ENCODE measurements at places on chromosomes 3 and 15.

GRCh38 chr15:62788224-62788623 lies 254.3 kb upstream of the TPM1 start:
- DNase-seq: no peak

GRCh38 chr3:127792541-127793292 lies 29.6 kb downstream of the MGLL start:
- DNase-seq: peak; percentile 87

GRCh38 chr3:118144919-118145318 lies 889.7 kb downstream of the IGSF11 start:
- no peak for DNase-seq

- DNase-seq: peak; percentile 68
Measured at GRCh38 chr15:63492541-63493077, 11.8 kb upstream of the USP3 start.

GRCh38 chr15:78197632-78198031 lies 36.7 kb downstream of the ACSBG1 start:
- no peak for DNase-seq

DNA sequence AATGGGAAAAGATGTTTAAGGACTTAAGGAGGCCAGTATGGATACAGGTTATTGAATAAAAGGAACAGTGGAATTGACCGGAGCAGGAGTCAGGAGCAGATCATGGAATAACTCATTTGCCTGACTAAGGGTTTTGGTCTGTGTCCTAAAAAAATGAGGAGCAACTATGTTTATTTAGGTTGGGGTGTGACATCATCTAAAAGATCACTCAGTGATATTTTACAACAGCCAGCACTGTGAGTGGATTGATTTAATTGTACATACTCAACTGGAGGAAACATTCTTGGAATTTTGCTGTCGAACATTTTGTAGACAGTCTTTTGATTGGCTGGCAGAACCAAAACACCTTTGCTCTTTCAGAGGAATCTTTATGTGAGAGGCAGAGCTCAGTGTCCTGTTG lies 348.6 kb upstream of the CDIN1 start:
- DNase-seq: peak; percentile 51

DNA sequence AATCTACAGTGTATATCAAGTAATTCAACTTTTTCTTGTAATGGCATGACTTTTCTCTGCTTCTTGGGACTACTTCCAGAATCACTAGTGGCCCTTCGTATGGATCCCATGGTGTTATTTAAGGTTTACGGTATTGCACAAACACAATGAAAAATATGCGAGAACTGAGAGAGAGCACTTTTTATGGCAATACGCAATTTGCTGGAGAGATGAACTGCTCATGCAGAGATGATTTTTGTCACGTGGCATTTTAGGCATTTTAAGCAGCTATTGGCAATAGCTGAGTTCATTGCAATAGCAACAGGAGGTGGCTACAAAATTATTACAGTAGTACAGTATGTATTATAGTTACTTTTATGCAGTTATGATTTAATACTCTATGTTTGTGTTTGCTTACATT lies 294.0 kb downstream of the UBE2E2 start:
- DNase-seq: no peak

- peak; percentile 81 for DNase-seq
Measured at GRCh38 chr3:177618873-177619733, 421.8 kb upstream of the TBL1XR1 start.

DNA sequence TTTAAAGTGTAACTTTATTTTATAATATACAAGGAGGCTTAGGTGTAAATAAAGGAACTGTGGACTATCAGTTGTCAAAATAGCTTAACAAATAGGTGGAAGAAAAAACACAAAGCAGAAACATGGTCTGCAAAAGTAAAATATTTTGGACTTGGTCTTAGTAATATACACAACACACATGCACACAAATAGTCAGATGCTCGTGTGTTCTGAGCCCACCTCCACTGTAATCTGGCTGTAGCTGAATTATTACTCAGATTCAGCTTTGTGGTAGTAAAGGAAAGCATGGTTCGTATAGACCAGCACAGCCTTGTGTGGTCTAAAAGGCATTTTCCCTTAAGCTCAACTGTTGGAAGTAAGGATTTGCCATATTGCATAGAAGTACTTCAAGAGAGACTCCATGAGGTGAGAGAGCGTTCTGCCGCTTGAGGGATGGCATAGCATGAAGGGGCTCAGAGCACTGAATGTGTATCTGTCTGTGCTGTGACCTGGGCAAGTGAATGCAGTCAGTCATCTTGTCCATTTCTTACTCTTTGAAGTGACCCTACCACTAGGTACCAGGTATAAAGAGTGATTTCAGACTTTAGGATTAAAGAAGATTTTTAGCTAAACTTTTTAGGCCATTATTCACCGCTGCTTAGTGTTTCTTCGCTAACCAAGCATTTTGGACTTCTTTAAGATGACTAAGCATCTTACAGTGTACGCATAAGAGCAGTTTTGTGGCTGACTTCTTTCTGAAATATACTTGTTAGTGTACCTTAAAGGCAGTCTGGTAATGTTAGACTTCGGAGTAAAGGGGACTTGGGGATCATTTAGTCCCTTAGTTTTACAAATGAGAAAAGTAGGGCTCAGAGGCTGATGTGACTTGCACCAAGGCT lies 15.2 kb downstream of the TPM1 start:
- DNase-seq: no peak

GRCh38 chr15:81573098-81573746 lies 199.2 kb upstream of the TMC3 start:
- DNase-seq: no peak

DNA sequence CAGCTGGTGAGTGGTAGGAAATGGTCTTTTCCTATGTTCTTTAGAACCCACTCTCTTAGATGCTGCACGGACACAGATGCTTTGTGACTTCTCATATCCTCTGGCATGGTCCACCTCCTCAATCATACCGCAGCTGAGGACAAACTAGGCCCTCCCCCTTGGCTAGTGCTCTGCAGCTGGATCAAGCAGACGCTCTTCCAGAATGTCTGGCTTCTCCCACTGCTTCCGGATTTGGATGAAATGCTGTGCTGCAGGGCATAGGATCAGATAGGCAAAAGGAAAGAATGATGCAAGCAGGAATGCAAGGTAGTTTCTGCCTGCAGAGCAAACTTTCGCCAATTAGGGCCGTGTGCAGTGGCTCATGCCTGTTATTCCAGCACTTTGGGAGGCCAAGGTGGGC lies 75.7 kb upstream of the SLC4A7 start:
- peak; percentile 90 for DNase-seq

DNA sequence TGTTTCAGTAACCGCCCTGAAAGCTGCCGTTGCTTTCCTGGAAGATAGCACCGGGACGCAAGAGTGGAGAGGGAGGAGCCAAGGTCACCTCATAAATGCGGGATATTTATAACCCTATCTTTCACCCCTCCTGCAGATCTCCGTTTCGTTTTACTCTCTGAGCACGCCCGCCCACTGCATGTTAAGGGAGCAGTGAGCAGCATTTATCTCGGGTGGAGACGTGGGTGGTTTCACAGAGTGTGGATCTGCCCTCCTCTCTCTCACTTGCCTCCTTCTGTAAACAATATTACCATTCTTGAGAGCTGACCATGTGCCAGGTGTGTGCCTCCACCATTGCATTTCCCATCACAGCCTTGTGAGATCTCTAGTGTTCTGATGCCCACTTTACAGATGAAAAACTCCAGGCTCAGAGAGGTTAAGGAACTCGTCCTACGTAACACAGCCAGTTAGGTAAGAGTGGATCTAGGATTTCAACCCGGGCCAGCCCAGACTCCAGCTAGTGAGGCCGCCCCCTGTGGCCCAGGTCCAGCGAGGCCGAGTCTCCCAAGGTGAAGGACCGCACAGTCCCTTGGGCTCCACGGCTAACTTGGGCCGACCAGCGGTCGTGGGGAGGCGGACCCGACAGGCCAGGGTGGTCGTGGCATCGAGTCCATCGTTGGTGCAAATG lies 16.9 kb upstream of the SEMA4B start:
- DNase-seq: peak; percentile 43

DNA sequence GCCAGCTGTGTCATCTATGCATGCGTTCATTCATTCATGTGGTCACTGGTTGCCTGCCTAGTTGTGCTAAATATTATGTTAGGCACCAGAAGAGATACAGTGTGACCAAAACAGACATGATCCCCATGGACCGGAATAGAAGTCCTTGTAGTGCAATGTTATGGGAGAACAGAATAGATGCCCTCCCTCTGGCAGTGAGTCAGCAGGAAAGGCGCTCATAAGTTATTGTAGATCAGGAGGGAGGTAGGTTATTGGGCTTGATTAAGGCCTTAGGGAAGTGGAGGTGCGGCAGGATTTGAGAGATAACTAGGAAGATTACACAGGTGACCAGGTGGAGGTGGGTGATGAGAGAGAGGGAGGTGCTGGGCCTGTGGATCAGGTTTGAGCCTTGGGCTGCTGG lies 5.2 kb downstream of the MCTP2 start:
- DNase-seq: no peak

GRCh38 chr3:123068601-123069381 lies 2.0 kb downstream of the PDIA5 start:
- DNase-seq: no peak

DNA sequence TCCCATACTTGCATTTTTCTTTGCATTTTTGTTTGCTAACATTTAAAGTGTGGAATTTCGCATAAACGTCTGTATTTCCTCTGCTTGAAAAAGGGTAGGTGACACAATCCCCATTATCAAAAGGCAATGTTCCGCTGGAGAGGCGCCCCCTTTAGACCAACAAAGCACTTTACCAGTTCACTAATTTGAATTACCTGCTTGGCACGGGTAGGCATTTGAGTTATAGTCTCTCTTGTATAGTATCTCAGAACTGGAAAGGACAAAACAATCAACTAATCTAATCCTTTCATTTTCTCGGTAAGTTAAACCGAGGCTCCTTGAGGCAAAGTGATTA lies 775 bp upstream of the CCDC39 start:
- no peak for DNase-seq

- DNase-seq: no peak
Measured at GRCh38 chr15:99616773-99617342, 51.1 kb downstream of the MEF2A start.

DNA sequence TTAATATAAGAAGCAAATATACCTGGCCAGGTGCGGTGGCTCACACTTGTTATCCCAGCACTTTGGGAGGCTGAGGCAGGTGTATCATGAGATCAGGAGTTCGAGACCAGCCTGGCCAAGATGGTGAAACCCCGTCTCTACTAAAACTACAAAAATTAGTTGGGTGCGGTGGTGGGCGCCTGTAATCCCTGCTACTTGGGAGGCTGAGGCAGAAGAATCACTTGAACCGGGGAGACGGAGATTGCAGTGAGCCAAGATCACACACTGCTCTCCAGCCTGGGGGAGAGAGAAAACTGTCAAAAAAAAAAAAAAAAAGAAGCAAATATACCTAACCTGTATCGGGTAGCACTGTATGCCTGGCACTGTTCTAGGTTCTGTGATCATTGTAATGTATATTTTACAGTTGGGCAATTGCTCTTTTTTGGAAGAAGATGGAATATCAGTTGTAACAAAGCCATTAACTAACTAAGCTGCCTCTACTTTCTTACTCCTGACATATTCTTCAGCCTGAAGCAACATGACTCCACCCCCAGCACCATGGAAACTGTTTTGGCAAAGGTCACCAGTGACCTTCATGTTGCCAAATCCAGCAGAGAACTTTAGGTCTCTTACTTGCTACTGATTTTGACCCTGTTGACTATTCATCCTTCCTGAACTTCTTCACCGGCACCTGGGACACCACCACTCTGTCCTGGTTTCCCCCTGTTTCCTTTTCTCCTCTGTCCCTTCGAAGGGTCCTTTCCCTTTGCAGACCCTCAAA lies 203.8 kb downstream of the RPLP1 start:
- DNase-seq: no peak

DNA sequence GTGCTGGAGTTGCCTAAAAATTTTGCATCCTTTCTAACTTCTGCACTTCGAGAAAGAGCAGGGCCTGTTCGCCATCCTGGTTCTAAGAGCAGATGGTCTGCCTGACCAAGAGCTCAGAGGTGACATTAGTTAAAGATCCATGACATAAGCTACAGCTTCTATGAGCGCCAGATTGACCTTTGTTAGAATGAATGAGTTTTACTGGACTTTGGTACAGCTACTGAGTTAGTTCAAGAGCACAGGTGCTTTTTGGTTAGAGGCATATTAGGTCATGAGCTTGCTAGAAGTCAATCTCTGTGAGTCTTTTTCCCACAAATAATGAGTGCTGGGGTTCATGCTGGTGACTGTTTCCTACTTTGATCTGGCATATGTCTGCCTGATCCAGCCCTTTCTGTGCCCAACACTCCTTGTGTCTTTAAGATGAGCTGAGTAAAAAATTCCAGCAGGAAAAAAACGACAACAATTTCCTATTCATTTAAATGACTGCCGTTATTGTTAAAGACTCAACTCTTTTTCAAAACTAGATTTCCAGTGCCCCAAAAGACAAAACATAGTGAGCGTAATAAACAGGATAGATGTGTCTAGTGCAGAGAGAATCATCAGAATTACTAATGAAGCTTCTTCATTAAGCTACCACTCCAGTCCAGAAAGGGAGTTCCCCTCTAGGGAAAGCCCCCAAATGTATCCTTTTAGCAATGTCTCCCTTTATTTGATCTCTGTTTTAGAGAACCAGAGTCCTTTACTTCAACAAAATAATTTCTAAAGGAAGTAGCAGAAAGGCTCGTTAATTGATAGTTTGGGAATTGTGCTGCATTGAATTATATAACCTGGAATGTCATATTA lies 152.9 kb downstream of the SLCO3A1 start:
- DNase-seq: no peak

GRCh38 chr3:178794711-178795110 lies 258.5 kb downstream of the KCNMB2 start:
- no peak for DNase-seq

DNA sequence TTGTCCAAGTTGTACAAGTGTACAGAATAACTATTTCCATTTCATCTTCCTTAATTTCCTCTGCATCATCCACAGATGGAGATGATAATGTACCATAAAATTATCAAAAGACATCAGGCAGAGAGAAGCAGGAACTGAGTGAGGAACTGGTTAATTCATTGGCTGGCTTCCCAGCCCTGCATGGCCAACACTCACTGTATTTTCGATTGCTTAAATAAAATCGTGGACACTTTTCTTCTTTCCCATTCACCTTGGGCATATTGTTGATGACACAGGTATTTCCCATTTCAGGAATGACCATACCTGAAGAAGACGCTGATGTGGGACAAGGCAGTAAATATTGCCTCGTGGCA lies 144.2 kb upstream of the ABHD17C start:
- peak; percentile 64 for DNase-seq

DNA sequence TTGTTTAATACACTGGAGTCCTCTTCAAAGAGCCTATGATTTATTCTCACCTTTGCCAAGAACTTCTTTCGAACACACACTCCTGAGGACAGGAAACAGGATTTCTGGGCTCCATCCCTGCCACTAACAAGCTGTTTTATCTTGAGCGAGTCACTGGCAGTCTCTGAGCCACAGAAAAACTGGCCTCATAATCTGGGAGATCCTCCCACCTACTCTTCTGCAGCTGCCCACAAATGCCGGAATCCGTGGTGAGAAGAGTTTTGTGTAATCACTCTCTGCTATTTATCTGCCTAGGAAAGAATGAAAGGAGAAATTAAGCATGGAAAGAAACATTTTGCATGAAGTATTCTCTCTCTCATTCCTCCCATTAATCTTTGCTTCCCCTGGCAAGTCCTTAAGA lies 172.0 kb upstream of the TRIM42 start:
- DNase-seq: peak; percentile 49

Data from astrocyte (in vitro differentiated cells and primary cell).